Stimulated activated CD8-positive, alpha-beta memory T cell treated with anti-CD3 and anti-CD28 coated beads, Interleukin-15, amount 100 ng/mL, for 48 hours (primary cell): ENCODE measurements at places on chromosomes 3 and 15.

GRCh38 chr15:48899793-48900192 lies 21.9 kb downstream of the EID1 start:
- no peak for DNase-seq

DNA sequence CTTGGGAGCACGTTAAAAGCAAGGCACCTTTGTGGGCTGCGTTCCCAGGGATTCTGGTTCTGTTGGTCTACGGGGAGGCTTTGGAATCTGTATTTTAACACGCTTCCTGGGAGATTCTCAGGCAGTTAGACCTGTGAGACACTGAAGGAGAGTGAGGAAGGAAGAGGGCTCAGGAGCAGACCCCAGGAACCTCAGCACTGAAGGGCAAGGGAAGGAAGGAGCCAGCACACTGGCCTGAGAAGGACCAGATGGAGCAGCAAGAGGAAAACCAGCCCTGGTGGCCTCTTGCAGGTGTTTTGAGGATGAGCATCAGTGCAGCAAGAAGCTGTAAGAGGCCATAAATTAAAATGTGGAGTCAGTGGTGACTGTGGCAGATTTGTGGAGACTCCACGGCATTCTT lies 146.7 kb downstream of the RPLP1 start:
- DNase-seq, result no peak

GRCh38 chr3:143252931-143253330 lies 133.4 kb downstream of the CHST2 start:
- no peak for DNase-seq

DNA sequence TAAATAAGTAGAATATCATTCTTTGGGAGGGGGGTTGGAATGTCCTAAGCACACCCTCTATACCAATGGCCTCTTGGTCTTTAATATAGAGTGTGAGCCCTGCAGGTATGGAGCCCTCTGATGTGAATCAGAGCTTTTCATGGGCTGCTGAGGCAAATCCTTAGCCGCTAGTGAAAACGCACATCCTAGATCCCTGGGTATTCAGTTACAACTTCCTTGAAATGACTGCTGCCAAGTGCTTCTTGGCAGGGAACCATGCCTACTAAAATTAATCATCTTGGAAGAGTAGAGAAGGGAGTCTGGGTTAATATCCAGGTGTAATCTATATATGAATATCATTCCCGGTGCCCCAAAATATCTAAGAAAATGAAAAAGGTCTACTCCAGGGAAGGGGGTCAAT lies 109.1 kb downstream of the POLQ start:
- no peak for DNase-seq

DNA sequence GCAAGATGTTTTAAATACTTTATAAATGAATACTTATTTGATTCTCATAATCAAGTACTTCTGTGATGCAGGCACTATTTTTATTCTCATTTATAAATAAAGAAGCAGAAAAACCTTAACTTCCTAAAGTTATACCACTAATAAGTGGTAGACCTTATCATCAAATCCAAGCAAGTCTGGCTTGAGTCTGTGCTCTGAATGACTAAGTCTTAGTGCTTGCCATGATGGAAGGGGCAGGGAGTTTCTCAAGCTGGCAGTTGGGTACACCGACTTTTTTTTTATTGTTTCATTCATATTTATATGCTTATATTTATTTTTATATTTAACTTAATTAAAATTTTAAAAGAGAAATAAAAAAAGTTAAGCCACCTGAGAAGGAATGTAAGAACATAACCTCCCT lies 23.6 kb downstream of the SLMAP start:
- DNase-seq, result no peak

- DNase-seq, result no peak
These were observed 61.8 kb upstream of the SNRK start for GRCh38 chr3:43224405-43225073.

GRCh38 chr3:40584625-40585189 lies 59.9 kb downstream of the ZNF621 start:
- DNase-seq, result peak; percentile 32

DNA sequence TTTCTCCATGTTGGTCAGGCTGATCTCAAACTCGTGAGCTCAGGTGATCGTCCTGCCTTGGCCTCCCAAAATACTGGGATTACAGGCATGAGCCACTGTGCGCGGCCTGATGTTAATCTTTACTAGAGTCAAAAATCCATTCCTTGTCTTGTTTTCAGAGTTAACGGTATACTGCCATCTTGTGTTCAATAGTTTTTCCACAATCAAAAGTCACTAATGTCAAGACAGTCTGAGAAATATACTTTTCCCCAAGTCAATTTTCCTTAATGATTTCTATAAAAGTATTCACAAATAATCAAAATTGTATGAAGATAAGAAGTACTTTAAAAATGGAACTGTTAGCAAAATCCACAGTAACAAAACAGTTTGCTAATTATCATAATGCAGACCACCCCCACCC lies 8.5 kb downstream of the CRBN start:
- DNase-seq, result no peak

DNA sequence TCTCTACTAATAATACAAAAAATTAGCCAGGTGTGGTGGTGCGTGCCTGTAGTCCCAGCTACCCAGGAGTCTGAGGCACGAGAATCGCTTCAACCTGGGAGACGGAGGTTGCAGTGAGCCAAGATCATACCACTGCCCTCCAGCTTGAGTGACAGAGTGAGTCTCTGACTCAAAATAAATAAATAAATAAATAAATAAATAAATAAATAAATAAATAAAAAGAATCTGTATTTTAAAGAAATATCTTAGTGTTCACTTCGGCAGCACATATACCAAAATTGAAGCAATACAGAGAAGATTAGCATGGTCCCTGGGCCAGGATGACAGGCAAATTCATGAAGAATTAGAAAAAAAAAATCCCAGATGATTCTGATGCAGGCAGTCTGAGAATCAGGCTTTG lies 51.9 kb downstream of the ROBO2 start:
- no peak for DNase-seq

DNA sequence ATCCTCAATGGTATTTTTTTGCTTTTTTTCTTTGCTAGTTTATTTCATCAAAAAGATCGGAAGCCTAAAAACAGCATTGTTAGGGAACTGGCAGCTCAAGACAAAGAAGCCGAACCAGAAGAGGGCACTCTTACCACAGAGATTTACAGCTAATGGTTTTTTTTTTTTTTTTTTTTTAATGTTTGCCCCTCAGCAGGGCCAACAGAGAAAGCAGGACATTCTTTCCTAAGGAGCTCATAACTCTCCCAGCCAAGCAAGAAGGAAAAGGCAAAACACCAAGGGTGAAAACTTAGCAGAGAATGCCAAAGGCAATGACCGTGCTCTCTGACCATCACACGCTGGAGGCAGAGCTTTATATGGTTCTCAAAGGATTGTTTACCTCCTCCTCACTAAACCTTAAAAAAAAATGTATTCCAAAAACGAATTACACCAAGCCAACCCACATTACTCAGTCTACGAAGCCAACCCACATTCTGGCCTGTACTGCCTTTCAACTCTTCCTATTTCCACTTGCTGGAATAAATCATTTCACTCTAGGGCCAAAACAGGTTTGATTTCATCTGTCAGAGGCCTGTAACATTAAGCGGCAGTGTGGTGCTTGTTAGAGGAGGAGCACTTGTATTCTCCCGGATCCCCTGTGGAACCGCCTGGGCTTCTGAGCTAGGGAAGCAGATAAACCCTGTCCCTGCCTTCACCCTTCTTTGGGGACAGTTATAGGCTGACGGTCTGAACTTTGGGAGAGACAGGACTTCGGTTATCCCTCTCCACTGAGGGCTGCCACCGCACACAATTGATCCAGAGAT lies 35.6 kb upstream of the GYG1 start:
- DNase-seq, result no peak
